ENCODE measurements at places on chromosomes 6 and 20.

- DNase-seq, result no peak
These were observed 332.9 kb downstream of the RNF144B start for GRCh38 chr6:18720075-18720474.

DNA sequence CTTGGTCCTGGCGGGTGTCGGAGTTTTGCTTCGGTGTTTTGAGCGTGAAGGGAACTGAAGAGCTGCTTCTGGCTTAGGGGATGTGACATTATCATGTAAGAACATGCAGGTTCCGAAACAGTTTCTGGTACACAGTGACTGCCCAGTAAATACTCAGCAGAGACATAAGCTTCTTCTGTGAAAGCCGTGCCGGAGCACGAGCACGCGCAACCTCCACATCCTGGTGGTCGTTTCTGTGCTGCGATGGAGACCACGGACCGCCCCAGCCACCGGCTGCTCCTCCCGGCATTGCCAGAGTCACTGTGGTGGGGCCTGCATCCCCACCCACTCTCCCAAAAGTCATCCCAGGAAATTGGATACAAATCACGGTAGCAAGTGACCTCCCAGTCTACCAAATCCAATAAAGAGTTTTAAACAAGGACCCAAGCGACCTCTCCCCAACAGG is 18.7 kb downstream of the KIF25 start:
- no peak for DNase-seq

DNA sequence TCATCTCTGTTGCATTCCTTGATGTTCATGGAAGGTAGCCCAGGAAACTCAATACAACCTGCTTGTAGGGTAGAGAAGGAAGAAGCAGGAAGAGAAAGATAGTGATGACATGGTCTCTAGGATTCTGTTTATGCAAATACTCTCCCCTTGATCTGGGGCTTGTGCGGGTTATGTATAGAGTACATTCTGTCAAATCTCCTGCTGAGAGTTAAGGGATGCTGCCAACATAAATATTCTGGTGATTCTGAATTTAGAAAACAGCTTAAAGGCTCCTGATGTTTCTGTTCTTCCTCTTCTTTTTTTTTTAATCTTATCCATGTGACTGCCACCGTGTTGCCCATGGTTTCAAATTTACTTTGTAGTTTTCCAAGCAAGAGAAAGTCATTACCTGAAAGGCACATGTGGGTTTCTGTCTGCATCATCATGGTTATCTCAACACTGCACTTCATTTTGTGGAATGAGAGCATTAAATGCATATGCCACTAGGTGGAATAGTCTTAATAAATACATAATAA is 150.6 kb downstream of the RPS12 start:
- no peak for DNase-seq

GRCh38 chr6:91276315-91276714 is 689.4 kb upstream of the MAP3K7 start:
- DNase-seq, result no peak

DNA sequence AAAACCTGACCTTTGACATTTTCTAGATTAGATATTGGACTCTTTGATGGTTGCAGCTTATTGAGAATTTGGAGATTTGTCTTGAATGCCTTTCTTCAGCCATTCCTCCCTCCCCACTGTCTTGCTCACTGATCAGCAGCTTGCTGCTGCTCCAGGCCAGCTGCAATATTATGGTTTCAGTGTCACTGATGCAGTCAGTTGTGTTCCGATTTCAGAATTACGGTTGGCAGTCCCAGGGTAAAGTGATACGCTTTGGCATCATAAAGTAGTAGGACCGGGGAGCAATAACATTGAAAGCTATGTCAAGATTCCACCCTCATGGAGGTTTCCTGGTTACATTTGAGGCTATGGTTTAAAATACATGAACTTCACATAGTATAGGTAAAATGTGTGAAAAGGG is 152.6 kb downstream of the BCKDHB start:
- DNase-seq, result no peak

GRCh38 chr6:96014846-96015517 is 792 bp upstream of the FUT9 start:
- no peak for DNase-seq

GRCh38 chr6:28203201-28203600 is 21.9 kb upstream of the ZSCAN9 start:
- DNase-seq, result no peak

DNA sequence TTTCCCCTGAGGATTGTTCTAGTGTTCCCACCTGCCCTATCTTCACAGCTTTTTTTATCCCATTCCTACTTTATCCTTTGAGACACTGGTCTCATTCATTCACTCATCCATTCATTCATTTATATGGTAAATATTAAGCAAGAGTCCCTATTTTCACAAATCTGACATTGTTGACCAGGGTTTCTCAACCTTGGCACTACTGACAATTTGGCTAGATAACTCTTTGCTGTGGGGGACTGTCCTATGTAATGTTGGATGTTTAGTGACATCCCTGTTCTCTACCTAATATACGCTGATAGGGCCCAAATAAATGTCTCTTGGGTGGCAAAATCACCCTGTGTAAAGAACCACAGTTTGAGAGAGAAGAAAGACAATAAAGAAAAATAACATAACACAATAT is 345.0 kb downstream of the GRIK2 start:
- no peak for DNase-seq

- DNase-seq, result no peak
These were observed 171.2 kb upstream of the BMP5 start for GRCh38 chr6:56046576-56046975.

DNA sequence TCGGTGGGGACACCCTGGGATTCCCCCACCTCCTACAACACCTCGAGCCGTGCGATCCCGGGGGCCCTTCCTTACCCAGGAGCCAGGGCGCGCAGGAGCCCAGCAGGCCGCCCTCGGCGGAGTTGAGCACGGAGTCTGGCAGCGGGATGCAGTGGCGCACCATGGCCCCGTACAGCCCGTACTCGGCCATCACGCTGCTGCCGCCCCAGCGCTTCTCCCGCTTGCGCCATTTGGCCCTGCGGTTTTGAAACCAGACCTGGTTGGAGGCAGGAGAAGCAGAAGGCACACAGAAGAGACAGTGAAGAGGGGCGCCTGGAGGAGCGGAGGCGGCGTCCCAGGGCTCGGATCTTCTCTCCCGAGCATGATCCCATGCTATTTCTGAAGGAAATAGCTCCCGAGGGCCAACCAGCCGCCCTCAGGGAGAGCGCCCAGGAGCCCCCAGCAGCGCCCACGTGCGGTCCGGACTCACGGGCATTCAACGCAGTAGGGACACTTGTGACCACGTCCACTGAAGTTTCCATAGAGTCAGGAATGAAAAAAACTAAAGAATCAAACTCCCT is 4.3 kb downstream of the VSX1 start:
- DNase-seq, result no peak

DNA sequence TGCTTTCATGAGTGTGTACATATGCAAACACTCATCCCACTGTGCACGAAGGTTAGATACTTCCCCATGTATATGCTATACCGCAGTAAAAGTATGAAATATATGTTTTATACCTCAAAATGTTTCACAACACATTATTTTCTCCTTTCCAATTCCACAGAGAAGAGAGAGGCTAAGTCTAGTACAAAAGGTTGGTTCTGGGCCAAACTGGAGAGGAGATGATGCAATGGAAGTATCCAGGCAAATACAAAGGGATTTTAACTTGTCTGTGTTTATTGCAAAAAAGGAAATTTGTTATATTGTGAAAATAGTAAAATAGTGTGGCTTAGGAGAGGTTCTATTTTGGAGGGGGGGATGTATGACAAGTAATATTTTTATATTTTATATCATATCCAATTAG is 112.6 kb downstream of the PLCB1 start:
- no peak for DNase-seq

DNA sequence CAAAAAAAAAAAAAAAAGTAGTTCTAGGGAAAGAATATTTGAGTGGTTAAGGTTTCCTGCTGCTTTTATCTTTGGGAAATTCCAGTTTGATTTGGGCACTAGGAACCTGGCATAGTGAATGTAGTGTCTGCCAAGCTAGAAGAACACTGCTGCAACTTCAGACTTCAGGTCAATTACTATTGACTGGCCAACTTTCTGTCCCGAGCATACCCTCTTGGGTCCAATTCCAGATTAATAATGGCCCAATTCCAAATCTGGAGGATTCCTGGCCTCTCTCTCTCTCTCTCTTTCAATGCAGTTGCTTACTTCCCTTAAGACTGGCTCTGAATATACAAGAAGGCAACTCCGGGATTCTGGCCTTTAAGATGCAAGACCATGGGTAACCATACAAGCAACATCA is 74.9 kb downstream of the ANKEF1 start:
- no peak for DNase-seq

DNA sequence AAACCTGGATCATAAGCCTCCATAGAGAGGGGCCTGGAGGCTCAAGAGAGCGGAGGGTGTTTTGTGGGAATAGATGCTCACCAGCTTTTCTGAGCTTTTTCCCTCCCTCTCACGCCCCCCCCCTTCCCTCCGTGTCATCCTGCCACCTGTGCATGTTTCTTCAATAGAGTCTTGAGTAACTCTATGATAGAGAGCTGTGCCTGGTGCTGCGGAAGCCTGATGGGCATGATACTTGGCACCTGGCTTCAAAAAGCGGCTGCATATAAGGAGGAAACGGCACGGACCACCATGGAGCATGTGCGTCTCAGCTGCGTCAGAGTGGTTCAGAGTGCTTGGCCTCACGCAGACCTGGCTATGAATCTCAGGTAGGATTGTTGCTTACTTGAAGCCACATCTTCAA is 198.9 kb downstream of the CDH4 start:
- no peak for DNase-seq
